AML-193 (cell line): ENCODE measurements at places on chromosomes 3 and 15.

DNA sequence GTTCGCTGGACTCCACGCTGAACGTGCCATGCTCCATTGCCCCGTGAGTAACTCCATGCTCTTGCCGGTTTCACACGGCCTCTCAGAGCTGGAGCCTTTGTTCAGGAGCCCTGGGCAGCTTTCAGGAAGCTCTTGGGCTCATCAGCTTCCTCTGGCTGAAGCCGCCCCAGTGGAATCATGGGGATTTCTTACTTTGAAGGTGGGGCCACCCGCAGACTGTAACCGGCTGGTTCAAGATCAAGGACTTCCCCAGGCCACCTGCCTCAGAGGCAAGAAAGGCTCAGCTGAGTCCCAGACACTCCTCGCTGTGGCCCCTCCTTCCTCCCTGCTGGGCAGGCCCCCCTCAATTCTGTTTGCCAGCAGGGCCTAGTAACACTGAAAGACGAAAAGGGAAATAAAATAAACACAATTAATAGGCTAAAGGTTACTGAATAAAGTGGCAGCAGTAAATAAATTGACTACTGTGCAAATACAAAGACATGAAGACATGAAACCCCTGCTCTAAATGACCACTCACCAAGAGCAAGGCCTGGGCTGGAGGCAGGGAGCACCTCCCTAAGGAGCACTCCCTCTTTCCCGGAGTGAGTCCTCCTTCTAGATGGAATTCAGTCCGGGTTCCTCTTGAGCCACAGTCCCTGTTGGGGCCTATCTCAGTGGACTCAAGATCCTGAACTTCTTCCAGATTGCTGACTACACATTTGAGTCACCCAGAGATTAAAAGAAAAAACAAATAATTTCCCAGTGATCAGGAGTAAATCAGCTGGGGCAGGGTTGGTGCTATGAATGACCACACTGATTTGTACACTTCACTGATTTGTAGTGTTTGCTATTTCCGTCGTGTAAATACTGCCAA, 51.0 kb downstream of the ZDHHC19 start:
- DNase-seq = peak; percentile 52

DNA sequence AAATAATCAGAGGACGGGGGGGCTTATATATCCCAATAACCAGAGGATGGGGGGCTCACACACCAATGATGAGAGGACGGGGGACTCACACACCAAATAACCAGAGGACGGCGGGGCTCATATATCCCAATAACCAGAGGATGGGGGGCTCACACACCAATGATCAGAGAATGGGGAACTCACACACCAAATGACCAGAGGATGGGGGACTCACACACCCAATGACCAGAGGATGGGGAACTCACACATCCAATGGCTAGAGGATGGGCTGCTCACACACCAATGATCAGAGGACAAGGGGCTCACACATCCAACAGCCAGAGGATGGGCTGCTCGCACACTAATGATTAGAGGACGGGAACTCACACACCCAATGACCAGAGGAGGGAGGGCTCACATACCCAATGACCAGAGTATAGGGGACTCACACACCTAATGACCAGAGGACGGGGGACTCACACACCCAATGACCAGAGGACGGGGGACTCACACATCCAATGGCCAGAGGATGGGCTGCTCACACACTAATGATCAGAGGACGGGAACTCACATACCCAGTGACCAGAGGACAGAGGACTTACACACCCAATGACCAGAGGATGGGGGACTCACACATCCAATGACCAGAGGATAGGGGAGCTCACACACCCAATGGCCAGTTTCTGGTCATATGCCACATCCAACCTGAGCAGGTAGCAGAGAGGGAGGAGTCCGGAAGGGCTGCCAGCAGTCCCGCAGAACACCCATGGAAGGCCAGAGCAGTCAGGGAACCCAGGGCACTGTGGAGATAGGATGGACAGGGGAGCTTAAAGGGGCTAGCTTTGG, 10.6 kb downstream of the RAB6B start:
- DNase-seq = no peak

GRCh38 chr3:101061312-101061711, 68.1 kb upstream of the ABI3BP start:
- DNase-seq = no peak

- no peak for DNase-seq
Observed at GRCh38 chr3:43674345-43675085, 16.2 kb upstream of the ABHD5 start.

GRCh38 chr3:184335661-184336546, 1.5 kb upstream of the FAM131A start:
- no peak for DNase-seq

DNA sequence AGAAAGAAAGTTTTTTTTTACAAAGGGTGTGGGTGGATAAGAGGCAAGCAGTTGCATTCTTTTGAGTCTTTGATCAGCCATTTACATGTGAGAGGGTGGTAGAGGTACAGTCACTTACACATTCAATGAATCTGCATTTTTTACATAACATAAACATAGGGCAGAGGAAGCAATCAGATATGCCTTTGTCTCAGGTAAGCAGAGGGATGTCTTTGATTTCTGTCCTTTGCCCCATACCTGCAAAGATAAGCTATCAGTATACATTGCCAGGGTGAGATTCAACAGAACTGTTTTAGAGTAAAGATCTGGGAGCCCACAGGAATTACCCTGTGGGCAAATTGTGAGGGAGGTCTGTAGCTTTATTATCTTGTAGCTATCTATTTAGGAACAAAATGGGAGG, 5.4 kb upstream of the PPP1R2 start:
- no peak for DNase-seq

GRCh38 chr3:42043099-42043813, 47.9 kb upstream of the TRAK1 start:
- no peak for DNase-seq

- no peak for DNase-seq
Observed at GRCh38 chr15:50820808-50821382, 55.4 kb upstream of the SPPL2A start.

DNA sequence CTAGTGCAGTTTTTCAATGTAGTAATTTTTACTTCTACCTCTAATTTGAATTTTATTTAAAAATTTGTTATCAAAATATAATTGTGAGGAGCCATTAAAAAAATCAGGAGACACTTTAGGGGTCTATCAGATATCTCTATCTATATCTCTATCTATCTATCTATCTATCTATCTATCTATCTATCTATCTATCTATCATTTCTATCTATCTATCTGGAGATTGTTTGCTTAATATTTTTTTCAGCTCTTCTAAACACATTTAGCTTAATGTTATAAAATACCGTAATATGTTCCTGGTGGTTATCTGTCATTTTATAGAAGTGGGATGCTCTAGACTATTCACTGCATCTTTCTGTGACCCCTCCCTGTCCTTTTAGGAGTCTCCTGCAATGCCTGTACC, 193.7 kb upstream of the P2RY1 start:
- DNase-seq = no peak

DNA sequence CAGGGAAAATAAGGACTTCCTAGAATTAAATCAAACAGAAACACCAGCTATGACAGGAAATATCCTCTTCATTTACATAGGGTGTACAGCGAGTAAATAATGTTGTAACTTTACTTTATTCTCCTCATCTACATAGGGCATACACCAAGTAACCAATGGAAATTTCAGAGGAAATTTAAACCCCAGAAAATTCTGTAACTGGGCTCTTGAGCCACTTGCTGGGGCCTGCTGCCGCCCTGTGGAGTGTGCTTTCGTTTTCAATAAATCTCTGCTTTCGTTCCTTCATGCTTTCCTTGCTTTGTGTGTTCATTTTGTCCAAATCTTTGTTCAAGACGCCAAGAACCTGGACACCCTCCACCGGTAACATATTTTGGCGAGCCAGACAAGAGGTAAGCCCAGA, 990.4 kb upstream of the CADM2 start:
- no peak for DNase-seq

GRCh38 chr3:6516143-6516542, 344.8 kb upstream of the GRM7 start:
- DNase-seq = no peak

DNA sequence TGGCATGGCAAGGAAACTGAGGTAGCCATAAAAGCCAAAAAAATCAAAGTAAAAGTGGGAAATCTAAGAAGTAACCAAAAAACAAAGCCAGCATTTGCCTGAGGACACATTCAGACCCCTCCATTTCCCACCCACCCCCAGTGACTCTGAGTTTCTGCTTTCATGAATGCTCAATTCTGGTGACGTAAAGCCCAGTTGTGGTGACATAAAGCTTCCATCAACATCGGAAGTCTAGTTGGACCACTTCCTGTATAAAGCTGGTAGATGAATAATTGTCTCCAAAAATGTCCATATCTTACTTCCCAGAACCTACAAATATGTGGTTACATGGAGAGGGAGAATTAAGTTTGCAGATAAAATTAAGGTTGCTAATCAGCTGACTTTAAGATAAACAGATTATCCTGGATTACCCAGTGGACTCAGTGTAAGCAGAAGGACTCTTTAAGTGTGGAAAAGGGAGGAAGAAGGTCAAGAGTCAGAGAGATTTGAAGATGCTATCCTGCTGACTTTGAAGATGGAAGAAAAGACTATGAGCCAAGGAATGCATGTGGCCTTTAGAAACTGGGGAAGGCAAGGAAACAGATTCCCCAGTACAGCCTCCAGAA, 62.0 kb upstream of the ST3GAL6 start:
- DNase-seq = no peak

GRCh38 chr15:83559310-83559966, 94.5 kb upstream of the ADAMTSL3 start:
- DNase-seq = peak; percentile 58

GRCh38 chr3:132117642-132118041, 82.8 kb upstream of the CPNE4 start:
- DNase-seq = no peak

GRCh38 chr15:97012986-97013385, 682.5 kb downstream of the NR2F2 start:
- no peak for DNase-seq

GRCh38 chr15:70401709-70402108, 304.0 kb upstream of the TLE3 start:
- DNase-seq = no peak

DNA sequence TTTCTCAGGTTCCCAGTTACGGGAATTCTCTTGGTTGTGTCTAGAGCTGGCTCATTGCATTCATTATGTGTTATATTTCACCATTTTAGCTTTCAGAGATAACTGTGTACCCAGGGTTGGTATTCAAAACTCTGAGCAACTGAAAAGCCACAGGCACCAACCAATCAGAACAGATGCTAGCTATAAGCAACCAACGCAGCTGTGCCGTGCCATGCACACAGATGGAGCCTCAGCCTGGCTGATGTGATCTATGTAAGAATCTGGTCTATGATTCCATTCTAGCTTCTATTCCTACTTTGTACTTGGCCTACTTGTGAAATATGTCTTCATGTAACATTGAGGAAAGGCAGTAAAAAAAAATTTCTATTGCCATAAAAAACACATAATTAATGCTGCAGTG, 95.0 kb upstream of the CCDC80 start:
- DNase-seq = no peak

DNA sequence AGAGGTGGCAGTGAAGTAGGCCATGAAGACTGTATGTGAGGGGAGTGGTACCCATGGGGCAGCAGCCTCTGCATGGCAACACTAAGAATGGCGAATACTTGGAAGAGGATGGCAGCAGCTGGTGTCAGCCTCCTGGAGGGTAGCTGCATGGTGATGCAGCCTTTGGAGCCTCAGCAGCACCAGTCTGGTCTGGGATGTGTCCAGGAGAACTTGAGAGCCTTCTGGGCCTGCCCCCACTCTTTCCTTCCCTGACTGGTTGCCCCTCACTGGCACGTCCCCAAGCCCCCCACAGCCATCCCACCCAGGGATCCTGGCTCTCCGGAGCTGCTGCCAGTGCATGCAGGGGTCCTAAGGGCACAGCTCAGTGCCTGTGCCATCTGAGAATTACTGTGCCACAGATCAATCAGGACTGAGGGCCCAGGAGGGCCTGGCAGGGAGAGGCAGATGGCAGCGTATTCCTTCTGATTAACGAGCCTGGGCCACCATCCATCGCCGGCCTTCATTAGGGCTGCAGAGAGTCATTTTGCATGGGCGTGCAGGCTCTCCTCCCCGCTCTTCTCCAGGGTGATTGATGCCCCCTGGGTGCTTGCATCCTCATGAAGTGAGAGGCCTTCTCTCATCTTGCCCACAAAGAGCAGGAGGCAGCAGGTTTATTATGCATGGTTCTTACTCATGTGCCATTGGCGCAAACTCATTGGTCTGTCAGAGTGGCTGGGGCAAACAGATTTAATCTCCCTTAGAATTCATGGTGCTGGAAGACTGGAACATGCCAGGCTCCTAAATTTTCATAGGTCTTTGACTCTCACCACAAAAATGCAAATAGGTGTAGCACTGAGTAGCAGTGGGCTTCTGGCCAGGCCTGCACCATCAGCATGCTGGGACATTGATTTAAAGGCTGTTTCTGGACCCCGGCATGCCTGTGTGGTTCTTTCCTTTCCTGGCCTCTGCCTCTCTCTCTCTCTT, 116.8 kb downstream of the EPHB1 start:
- no peak for DNase-seq

DNA sequence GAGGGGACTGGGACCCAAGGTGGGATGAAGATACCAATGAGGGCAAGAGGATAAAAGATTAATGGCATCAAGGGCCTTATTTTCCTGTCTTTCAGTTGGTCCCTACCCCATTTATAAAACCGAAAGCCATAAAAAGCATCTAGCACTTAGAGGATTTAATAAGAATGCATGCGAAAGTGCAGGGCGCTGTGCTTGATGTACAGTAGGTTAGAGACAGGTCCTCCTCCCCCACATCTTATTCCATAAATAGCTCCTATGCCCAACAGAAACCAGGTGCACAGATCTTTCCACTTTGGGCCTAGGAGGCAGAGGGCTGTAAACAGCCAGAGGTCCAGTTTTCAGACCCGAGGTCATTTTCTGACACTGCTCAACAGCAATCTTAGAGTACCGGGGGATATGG, 1.2 kb downstream of the LPCAT4 start:
- DNase-seq = no peak

- DNase-seq = no peak
Observed at GRCh38 chr3:159824333-159824732, 164.3 kb upstream of the IL12A start.

- peak; percentile 70 for DNase-seq
Observed at GRCh38 chr3:122312826-122313225, 12.2 kb upstream of the CSTA start.

GRCh38 chr3:117893638-117894037, 1141.0 kb downstream of the IGSF11 start:
- DNase-seq = no peak
